Spleen (tissue), 13 donors: ENCODE measurements at places on chromosomes 1 and 21. TPM values are rescaled to one million over a fixed set of nuclear protein-coding genes. Genes with fewer than 3 reads are reported as not detected.

GRCh38 chr1:151728151-151729054 is 7.1 kb downstream of the RIIAD1 start:
- no peaks in the 10 kb centered on the region for H3K36me3 ChIP-seq
- no peaks in the 10 kb centered on the region for H3K4me1 ChIP-seq
- no peak for DNase-seq
- H3K4me3 ChIP-seq: no peak overlapping the region
- peaks cover 10% of the 10 kb centered on the region for H3K27me3 ChIP-seq
- H3K27ac ChIP-seq: no peak overlapping the region

DNA sequence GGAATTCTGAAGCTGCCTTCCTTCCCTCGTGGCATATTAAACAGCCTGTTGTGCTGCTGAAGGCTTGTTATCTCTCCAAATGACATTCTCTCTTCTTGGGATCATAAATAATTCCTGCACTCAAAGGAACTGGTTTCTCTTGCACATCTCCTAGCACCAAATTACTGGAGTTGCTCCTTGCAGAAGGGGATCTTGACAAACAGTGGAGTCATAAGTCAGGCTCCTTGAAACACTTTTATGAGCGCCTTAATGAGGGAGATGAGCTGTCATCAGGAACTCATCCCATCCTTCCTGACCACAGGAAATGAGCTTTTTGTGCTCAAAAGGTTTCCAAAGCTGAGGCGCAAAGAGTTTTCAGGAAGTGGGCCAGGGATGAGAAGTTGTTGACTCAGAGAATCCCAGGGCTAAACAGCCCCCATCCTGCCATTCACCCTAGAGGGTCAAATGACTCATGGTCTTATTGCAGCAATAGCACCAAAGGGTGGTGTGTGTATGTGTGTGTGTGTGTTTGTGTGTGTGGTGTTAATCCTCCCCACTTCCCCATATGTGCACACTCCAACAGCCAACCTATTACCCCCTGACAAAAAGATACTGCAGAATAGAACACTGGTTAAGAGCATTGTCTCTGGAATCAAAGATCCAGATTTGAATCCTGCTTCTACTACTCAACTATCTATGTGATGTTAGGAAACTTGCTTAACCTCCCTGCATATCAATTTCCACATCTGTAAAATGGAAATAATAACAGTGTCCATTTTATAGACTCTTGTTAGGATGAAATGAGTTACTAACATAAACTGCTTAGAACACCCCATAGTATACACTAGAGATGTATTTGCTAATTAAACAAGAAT is 2.8 kb upstream of the PHC2 start:
- H3K36me3 ChIP-seq: no peaks in the 10 kb centered on the region
- no peak for DNase-seq
- peak overlapping the region; percentile 55 for H3K27ac ChIP-seq
- H3K27me3 ChIP-seq: peaks cover 13% of the 10 kb centered on the region
- no peak overlapping the region for H3K4me3 ChIP-seq
- H3K4me1 ChIP-seq: peaks cover 53% of the 10 kb centered on the region

DNA sequence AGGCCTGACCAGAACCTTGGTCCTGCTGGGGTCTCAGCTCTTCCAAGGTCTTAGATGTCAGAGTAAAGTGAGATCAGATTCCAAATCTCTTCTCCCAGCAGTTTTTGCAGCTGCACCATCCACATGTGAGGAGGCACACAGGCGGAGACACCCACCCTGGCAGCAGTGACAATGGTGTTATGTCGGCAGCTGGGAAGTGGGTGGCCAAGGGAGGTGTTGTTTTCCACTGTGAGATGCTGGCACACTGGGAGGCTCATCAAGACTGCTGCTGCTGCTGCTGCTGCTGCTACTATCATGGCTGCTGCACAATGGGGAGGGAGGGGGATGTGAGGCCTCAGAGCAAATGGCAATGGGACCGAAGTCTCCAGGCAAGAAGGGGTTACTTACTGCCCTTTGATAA is 23.6 kb downstream of the CAMK2N1 start:
- no peaks in the 10 kb centered on the region for H3K4me1 ChIP-seq
- no peak for DNase-seq
- H3K36me3 ChIP-seq: no peaks in the 10 kb centered on the region
- H3K4me3 ChIP-seq: no peak overlapping the region
- H3K27me3 ChIP-seq: no peaks in the 10 kb centered on the region
- H3K27ac ChIP-seq: no peak overlapping the region

- H3K4me3 ChIP-seq: no peak overlapping the region
- no peak overlapping the region for H3K27ac ChIP-seq
- H3K4me1 ChIP-seq: peaks cover 11% of the 10 kb centered on the region
- no peaks in the 10 kb centered on the region for H3K27me3 ChIP-seq
Observed at GRCh38 chr1:157798211-157798610, 21.3 kb upstream of the FCRL2 start.

- no peak overlapping the region for H3K4me3 ChIP-seq
- no peak for DNase-seq
- H3K36me3 ChIP-seq: no peaks in the 10 kb centered on the region
- H3K4me1 ChIP-seq: peaks cover 18% of the 10 kb centered on the region
- no peaks in the 10 kb centered on the region for H3K27me3 ChIP-seq
Observed at GRCh38 chr1:214425716-214426425, 125.5 kb downstream of the PTPN14 start.

NASP gene
- 85.1 TPM for total RNA-seq

KCNQ4 gene
- 0.24 TPM for total RNA-seq
